ENCODE measurements at places on chromosomes 3 and 15.

GRCh38 chr15:48145923-48146322 is 25.1 kb downstream of the SLC24A5 start:
- DNase-seq: no peak

DNA sequence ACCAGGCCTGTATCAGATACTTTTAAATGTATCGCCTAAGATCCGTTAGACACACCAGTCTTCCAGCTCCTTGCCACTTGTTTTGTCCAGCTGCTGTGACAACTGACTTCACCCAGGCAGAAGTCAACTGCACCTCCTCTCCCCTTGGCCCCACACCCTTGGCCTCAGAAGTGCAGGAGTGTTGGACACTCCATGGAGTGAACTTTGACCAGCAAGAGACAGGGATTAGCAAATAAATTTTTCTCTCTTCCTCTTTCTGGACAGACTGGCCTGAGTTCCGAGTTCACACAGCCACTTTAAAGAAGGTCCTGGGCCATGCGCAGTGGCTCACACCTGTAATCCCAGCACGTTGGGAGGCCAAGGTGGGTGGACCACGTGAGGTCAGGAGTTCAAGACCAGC is 2.9 kb upstream of the CLN6 start:
- DNase-seq: no peak

GRCh38 chr3:108008931-108009639 is 81.7 kb downstream of the CD47 start:
- DNase-seq: no peak

- no peak for DNase-seq
These were observed 53.7 kb downstream of the TRIM42 start for GRCh38 chr3:140731440-140732119.

DNA sequence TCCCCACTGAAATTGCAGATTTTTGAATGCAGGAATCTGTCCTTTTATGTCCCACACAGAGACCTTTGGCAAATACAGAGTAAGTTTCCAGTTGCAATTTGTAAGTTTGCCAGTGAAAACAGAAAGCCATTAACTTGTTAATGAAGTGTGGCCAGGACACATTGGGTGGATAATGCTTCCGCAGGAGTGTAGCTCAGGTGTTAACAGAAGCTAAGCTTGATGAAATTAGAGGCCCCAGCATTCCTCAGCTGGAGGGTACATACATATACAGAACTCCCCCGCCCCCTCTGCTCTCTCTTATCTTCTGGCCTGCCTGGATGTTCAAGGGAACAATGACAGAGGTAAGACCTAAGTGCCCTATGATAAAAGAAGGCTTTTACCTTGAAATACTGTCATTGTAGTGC is 8.1 kb upstream of the LRRC2 start:
- DNase-seq: no peak

GRCh38 chr15:78056714-78057269 is 20.7 kb downstream of the TBC1D2B start:
- no peak for DNase-seq

GRCh38 chr3:15929944-15930571 is 132.3 kb upstream of the ANKRD28 start:
- DNase-seq: no peak

DNA sequence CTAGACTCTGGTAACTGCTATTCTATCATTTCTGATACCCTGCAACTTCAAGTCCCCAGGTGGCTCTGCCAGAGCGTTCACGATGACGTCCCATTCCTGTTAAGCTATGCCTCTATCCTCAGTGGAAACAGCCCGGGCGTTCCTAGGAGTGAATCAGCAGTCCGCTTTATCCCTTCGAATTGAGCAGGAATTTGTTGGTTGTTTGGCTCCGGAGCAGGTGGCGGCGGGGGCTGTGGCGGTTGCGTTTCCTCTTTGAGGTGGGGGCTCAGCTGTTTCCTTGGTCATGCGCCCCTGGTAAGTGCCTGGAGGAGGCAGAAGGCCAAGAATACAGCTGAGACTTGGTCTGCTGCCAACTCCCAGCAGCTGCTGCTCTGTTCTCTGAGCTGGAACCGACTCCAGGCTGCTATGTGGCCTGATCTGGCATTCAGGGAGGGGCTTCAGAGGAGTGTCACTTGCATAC is 25.2 kb downstream of the ARPP21 start:
- DNase-seq: no peak

DNA sequence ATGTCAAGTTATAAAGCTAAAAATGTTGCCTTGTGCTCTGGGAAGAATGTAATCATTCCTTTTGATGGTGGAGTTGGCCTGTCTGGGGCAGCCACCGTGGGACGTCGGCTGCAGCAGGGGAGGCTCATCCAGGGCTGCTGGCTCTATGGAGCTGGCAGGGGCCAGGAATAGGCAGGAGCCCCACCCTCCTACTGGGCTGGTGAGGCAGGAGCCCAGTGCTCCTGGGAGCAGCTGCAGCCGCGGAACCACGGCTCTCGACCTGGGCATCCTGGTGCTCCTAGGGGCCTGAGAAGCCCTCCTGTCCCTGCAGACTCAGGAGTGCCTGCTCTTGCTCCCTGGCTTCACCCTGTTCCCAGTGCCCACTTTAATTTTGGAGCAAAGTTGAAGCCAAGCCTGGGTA is 127.1 kb downstream of the DIPK2A start:
- DNase-seq: no peak

GRCh38 chr3:46061108-46061720 is 33.9 kb upstream of the XCR1 start:
- DNase-seq: no peak

DNA sequence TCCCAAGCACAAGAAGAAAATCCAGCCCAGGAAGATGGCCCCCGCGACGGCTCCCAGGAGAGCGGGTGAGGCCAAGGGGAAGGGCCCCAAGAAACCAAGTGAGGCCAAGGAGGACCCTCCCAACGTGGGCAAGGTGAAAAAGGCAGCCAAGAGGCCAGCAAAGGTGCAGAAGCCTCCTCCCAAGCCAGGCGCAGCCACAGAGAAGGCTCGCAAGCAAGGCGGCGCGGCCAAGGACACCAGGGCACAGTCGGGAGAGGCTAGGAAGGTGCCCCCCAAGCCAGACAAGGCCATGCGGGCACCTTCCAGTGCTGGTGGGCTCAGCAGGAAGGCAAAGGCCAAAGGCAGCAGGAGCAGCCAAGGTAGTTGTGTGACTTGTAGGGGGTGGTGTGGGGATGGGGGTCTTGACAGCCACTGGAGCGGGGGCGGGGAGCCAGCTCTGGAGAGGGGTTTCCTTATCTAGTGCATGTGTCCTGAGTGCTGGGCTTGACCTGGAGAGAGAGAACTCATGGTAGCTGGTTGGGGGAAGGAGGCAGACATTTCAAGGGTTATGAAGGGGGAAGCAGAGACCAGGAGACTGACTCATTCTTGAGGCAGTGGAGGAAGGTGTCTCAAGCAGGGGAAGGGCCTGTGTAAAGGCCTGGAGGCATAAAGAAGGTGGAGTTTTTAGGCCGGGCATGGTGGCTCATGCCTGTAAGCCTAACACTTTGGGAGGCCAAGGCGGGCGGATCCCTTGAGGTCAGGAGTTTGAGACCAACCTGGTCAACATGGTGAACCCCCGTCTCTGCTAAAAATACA is 6.2 kb downstream of the H1-8 start:
- no peak for DNase-seq

DNA sequence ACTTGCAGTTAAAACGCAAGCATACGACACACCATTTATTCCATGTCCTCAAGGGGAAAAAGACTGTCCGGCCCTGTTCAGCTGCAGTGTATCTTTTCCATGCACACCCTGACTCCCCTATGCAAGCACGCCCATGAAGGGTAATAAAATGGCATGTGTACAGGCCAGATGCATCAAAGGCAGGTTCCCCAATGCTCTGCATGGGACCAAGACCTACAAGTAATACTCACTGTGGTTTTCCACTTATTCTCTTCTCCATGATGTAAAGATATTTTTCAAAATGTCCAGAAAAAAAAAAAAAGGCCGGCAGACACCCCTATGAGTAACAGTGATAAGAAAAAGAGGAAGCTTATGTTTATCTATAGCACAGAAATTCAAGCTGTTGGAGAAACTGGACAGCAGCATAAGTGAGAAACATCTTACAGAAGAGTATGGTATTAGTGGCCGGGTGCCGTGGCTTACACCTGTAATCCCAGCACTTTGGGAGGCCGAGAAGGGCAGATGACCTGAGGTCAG is 70.8 kb downstream of the MCF2L2 start:
- no peak for DNase-seq

GRCh38 chr15:51759557-51760070 is 8.2 kb downstream of the TMOD2 start:
- no peak for DNase-seq

GRCh38 chr3:45095916-45096526 is 50.2 kb downstream of the CDCP1 start:
- no peak for DNase-seq

DNA sequence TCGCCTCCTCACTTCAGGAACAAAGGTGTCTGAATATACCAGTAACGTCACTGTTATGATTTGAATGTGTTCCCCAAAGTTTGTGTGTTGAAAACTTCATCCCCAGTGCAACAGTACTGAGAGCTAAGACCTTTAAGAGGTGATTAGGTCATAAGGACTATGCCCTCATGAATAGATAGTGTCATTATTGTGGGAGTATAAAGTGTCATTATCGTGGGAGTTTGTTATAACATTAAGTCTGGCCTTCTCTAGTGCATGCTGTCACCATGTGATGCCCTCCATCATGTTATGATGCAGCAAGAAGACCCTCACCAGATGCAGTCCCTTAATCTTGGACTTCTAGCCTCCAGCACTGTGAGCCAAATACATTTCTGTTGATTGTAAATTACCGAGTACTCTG is 53.7 kb upstream of the TLE3 start:
- DNase-seq: no peak

GRCh38 chr3:157285966-157286365 is 126.0 kb upstream of the CCNL1 start:
- no peak for DNase-seq

DNA sequence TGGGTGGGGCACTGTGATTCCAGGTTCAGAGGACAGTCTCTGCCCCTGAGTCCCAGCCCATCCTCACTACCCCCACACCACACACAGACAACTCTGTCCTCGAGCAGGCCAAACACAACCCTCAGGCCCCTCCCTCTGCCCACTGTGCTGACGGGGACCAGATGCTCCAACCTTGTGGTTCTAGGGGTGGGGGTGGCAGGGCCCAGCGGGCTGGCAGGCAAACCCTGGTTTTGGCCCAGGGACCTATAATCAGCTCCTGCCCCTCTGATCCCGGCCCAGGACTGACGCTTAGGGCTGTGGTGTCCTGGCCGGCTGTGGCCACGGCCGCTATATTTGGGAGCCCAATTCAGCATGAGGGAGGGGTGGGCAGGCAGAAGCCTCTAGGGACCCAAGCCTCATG is 5.0 kb upstream of the MYL3 start:
- no peak for DNase-seq

- peak; percentile 94 for DNase-seq
These were observed at the start of gene ATR for GRCh38 chr3:142578329-142579223. Gene ATR (minus strand): TSS chr3:142578733. CDS start chr3:142578704, 29 bp downstream.

- no peak for DNase-seq
These were observed 36.4 kb downstream of the DNAH1 start for GRCh38 chr3:52352566-52352965.

DNA sequence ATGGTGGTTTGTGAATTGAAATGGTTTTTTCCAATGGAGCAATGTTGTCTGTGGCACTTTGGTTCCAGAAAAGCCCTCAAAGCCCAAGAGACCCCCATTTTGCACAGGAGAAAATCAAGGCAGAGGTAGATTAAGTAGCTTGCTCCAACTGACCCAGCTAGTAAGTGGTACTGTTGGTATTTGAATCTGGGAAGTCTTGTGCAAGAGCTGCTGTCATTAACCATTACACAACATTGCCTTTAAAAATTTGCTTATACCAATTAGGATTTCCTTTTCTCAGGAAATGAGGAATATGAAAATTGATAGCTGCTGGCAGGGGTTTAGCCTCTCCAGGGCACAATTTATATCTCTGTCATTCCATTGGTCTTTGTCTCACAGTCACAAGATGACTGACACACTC is 102.4 kb upstream of the UBE3A start:
- no peak for DNase-seq

DNA sequence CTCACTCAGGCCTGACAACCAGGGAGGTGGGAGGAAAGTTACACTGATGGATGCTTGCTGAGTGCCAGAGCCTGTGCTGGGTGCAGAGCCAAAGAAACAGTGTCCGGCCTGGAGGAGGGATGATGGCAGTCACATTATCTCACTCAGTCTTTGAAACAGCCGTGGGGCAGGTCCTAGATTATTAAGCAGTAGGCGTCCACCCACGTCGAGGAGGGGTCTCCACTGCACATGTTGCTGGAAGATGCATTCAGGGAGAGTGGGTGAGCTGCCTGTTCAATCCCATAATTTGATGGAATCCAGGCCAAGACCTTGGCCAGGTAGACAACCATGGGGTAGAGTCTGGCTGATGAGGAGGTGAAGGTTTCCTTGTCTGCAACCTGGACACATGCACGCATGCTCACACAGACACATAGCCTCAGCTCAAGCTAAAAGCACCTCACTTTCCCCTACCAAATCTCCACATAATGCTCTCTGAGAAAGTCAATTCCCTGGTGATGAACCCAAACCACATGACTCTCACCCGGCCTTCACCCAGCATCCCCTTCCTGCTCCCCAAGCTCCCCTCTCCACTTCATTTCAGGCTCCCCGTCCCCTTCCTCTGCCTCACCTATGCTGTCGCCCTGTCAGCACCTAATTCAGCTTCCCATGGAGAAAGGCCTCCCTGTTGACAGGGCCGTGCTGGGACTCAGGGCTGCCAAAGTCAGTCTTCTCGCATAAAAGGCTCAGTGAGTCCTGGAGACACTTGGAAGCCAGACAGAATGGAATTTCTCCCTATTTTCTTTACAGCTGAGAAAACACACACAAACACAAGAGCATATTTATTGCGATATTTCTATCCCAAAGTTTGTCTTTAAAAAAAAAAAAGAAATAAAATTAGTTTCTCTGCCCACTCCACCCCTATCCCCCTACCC is 29.8 kb downstream of the ACAN start:
- no peak for DNase-seq

- no peak for DNase-seq
These were observed 273.9 kb downstream of the ADAMTSL3 start for GRCh38 chr15:83927704-83928391.

GRCh38 chr15:101841656-101842055 is 29.7 kb downstream of the OR4F15 start:
- DNase-seq: no peak

GRCh38 chr3:36937492-36937891 is 7.4 kb downstream of the TRANK1 start:
- no peak for DNase-seq

DNA sequence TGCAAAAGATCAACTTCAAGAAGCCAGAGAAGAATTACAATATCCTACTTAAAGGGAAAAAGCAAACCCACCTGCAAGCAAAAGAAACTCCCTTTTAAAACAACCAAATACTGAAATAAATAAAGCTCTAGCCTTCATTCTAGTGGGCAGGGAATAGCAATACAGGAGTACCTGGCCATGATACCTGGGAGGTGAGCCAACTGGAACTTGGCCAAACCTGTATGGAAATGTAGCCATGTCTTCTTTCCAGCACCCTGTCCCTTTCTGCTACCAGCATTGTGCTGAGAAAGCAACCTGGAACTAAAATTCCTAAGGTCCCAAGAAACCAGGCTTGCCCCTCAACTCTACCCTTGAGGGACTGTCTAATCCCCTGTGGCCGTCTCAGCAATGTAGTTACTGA is 530.0 kb downstream of the EPHB1 start:
- DNase-seq: no peak

GRCh38 chr3:20123131-20123652 is 62.8 kb downstream of the SGO1 start:
- DNase-seq: no peak

GRCh38 chr3:118269537-118270125 is 765.0 kb downstream of the IGSF11 start:
- DNase-seq: no peak

- no peak for DNase-seq
These were observed 109.0 kb upstream of the PDZRN3 start for GRCh38 chr3:73733746-73734145.
